Stimulated activated naive CD8-positive, alpha-beta T cell treated with anti-CD3 and anti-CD28 coated beads, Interleukin-15, Interleukin-2, amounts not matched to agents 100 U/mL and 50 U/mL, for 24 hours (primary cell): ENCODE measurements at places on chromosomes 5 and 9.
A peak's percentile ranks its signal among the peaks of the same experiment; 100 is the strongest.

DNA sequence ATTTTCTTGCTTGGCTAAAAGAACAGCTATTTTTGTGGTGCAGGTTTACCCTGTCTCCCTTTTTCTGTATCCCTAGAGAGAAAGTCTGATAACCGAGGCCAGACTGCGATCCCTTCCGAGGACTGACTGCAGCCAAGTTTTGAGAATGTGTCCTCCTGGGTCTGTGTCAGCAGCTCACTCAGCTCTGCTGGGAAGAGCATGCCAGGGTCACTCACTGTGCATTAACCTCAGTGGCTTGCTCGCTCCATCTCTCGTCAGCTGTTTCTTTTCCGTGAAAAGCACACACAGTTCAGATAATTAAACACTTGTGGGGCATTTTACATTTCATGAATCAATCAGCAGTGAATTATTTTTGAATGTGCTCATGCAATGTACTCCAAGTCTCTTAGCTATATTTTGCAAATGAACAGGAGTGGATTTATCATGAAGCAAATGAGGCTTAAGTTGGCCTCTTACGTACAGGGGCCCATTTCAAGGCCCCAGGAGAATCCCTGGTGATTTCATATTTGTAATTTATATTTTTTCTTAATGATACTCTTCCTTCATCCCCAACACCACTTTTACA is 252.1 kb downstream of the SMARCA2 start:
- DNase-seq: no peak

GRCh38 chr9:129586685-129587084 is 34.2 kb downstream of the C9orf50 start:
- DNase-seq: no peak

DNA sequence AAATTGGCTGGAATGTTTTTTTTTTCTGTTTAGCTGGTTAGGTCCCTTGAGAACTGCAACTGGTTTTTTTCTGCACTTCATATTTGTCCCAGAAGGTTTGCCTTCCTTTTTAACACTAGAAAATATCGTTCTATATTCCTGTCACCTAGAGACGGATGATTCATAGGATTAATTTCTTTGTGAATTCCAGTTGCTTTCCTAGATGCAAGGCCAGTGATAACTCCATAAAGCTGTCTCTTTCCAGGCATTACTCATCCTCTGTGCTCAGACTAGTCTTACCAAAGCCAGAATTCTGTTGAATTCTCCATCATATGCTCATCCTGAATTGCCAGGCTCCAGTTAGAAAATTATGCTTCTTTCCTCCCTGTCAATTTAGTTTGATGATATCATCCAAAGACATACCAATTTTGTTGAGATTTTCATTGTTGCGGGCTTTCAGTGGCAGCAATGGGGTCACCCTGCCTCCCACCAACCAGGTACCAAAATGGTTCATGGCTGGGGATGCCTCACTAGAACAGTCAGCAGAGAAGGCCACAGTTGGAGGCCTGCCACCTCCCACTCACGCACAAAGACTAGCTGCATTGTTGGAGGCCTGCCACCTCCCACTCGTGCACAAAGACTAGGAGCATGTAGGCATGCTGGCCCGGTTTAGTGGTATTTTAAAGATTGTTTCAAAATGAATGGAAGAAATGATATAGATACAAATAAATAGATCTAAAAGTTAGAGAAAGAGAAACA is 8.5 kb downstream of the BAAT start:
- no peak for DNase-seq

GRCh38 chr5:33195431-33196165 is 245.2 kb upstream of the TARS1 start:
- no peak for DNase-seq

DNA sequence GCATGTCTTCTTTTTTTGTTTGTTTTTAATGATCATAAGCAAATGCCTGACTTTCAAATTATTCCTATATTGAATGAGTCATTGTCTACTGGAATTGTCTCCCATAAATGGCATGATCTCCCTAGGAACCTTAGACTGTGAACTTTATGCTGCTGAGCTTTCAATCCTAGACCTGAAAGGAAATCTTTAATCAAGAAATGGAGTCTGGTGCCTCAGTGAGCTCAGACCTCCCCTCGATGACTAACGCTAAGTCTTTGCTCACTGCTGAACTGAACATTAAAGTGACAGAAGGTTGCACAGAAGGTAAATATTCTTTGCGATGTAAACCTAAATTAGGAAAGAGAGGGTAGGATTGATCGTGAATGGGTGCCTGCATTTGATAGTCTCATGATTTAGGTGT is 745.2 kb upstream of the WWC1 start:
- no peak for DNase-seq

GRCh38 chr5:138938526-138938925 is 63.4 kb upstream of the LRRTM2 start:
- no peak for DNase-seq

DNA sequence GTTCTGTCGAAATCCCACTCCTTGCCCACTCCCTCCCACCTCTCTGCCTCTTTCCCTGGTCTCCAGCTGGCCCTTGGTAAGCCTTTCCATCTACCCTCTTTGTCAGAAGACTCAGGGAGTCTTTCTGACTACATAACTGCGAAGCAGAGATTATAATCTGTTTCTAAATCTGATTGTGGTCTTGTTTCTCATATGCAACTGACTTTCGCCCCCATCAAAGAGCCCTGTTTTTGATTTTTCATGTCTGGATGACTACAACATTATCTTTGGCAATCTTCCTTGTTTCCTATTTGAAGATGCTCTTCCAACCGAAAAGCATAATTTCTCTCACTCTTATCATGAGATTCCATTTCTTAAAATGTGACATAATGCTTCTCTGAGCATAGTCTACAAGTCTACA is 218.2 kb upstream of the ADAMTSL1 start:
- no peak for DNase-seq

DNA sequence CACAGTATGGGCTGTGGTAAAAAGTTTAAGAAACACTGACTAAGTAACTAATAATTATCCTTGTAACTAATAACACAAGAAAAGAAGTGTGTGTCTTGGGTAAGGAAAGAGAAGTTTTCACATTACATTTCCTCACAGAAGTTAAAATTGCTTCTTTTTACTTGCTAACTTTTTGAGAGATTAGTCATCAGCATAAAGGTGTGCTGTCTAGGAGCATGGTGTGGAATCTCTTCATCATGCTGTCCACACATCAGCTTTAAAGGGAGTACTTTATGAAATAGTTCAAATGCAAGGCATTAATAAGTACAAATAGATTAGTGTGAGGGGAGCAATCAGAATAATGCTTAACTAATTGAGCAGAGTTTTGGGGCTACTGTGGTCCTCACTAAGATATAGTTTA is 29.8 kb downstream of the WDR36 start:
- no peak for DNase-seq

- DNase-seq: peak; percentile 33
These were observed 67.8 kb downstream of the FAT2 start for GRCh38 chr5:151523335-151523734.

GRCh38 chr9:35164711-35165110 is 2.9 kb downstream of the UNC13B start:
- DNase-seq: no peak

DNA sequence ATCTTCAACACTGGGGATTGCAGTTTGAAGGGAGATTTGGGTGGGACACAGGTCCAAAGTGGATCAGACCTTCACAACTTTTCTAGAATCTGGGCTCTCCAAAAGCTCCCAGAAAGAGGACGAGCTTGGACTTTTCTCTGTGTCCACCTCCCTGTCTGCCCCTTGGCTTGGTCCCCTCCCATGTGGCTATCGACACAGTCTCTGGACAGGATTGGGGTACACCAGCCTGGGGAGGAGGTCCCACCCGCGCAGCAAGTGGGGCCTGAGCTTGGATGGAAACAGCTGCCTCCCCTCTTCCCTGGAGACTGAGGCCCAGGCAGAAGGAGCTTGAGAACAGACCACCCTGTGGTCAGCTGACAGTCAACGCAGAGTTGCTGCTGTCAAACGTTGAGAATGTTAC is 84.6 kb upstream of the FCN1 start:
- no peak for DNase-seq

DNA sequence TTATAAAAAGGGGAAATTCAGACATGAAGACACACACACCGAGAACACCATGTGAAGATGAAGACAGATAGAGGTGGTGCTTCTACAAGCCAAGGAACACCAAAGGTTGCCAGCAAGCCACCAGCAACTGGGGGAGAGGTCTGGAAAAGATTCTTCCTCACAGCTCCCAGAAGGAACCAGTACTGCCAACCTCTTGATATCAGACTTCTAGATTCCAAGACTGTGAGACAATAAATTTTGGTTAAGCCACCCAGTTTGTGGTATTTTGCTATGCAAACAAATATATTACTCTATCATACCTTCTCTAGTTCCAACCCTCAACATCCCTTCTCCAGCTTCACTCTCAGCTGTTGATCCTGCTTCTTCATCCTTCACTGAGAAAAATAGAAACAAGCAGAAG is 451.1 kb downstream of the EBF1 start:
- DNase-seq: no peak

DNA sequence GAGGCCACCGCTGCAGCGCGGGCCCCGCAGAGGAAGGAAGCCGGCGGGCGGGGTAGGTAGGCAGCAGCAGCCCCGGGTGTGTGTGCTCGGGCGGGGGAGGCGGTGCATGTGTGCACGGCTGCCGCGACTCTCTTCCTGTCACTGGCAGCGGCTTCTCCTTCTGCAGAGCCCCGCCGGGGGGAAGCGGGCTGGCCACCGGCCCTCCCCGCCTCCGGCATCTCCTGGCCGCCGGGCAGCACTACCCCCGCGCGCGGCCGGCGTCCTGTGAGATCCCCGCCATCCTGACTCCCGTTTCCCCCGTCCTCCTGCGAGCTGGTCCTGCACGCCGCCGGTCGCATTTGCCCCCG is 315 bp downstream of the PIK3R1 start:
- no peak for DNase-seq
